ENCODE measurements at places on chromosomes 2 and 18. TPM values are rescaled to one million over a fixed set of nuclear protein-coding genes. Genes with fewer than 3 reads are reported as not detected.

GRCh38 chr2:33146102-33146501, 199.3 kb downstream of the LTBP1 start:
- DNase-seq, result no peak

DNA sequence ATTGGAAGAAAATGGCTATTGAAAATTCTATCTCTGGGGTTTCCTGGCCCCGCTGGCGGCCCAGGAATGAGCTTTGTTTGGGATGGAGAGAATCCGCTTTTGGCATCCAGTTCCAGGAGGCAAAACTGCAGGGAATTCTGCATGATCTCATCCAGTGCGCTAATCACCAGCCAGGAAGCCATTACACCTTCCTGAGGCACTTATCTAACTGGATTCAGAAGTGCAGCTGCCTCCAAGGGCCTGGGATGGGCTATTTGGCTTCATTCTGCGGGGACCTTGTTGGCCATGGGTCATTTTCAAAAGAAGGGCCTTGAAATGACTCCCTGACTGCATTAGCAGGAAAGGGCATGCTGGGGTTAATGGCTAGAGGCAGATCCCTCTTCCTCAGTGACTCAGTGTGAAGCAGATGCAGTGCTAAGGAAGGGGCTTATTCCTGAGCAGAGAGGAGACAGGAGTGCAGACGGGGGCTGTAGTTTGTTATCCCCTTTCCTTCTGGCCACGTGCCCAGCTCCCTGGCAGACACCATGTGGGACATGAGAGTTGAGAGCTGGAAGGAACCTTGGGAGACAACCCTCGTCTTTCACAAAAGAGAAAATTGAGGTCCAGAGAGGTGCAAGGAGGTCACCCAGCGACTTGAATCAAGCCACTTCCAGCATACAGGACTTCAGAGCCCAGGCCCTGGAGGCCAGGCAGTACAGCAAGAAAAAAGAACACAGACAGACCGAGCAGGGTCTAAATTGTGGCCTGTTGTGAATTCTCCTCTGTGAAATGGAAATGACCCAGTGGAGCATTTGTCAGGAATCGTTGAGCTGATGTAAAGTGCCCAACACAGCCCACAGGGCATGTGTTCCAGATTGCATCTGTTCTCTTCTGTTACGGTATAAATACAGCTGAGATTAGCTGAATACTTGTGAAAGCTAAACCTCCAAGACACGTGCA, 161.8 kb downstream of the PRKCE start:
- no peak for DNase-seq

DNA sequence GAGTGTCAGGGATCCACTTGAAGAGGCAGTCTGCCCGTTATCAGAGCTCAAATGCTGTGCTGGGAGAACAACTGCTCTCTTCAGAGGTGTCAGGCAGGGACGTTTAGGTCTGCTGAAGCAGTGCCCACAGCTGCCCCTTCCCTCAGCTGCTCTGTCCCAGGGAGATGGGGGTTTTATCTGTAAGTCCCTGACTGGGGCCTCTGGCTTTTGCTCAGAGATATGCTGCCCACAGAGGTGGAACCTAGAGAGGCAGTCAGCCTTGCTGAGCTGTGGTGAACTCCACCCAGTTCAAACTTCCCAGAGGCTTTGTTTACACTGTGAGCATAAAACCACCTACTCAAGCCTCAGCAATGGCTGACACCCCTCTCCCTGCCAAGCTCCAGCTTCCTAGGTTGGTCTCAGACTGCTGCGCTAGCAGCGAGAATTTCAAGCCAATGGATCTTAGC, 38.1 kb downstream of the PLEK start:
- peak; percentile 21 for DNase-seq

DNA sequence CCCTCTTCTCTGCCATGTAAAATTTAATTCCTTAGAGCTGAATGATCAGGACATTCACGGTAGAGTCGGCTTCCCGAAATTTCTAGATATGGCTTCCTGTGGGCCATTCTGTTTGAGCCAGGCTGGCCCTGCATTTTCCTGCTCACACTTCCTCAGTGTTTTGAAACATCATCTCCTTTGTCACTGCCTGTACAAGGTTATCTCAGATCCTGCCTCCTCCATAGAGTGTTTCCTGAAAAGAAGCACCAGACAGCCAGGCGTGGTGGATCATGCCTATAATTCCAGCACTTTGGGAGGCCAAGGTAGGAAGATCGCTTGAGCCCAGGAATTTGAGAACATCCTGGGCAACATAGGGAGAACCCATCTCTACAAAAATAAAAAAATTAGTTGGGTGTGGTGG, 43.6 kb downstream of the GRHL1 start:
- no peak for DNase-seq

GRCh38 chr2:197809064-197809463, 4.7 kb downstream of the PLCL1 start:
- DNase-seq, result no peak

DNA sequence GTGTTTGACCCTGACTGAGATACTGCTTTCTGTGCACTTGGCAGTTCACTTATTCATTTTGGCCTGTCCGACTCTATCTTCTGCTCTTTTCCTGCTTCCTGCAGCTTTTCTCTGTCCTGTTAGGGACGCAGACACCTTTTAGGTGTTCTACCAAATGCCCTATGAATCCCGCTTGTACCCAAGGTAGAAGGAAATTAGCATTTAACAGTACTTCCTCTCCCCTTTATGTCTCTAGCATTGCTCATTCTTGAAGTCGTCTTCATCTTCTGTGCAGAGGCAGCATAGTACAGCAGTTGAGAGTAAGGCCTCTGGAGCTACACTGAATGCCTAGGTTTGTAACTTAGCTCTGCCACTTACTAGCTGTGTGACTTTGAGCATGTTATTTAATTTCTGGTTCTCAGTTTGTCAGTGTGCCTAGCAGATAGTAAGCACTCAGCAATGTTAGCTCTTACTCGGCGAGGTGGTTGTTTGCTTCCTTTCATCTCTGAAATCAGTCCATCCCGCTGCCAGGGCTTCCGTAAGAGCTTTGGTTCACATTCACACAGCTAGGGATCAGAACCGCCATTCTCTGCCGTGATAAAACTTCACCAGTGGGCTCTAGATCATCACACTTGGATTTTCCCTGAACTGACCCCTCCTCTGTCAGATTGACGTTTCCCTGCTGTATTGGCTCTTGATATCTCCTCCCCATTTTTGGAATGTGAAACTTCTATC, 1.4 kb downstream of the CCT7 start:
- DNase-seq, result no peak

DNA sequence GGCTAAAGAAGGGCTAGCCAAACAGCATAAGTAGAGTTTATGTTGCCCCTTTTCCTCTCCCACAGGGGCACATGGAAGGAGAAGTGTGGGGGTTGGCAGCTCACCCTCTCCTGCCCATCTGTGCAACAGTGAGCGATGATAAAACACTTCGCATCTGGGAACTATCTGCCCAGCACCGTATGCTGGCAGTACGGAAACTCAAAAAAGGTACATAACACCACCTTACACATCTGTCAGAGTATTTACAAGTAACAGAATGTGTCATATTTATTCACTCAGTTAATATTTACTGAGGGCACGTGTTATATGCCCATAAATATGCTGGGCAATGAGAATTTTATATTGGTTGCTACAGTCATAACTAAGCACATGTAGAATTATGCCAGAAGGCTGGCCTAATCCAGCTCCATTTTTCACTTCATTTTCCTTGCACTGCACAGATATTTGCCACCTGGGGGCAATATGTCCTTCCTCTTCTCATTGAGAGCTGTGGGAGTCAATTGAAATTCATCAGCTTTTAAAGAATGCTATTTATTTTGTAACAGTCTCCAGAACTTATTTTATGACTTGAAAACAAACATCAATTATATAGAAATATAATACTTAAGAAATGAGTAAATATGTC, 150.6 kb downstream of the RTN4 start:
- DNase-seq, result peak; percentile 13

DNA sequence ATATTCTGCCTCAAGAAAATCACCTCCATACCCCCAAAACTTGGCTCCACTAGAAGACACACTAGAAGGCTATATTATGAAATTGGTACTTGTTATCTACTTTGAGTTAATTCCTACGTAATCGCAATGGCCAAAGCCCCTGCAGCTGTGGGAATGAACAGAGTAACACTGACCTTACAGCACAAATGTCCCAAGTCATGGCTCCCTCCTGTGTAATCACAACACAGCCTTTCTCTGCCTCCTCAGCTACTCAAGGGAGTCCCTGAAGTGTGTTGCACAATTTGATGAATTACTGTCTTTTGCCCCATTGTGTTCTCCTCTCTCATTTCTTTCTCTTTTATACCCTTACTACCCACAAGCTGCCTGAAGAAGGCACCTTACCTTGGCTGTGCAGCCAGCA, 375.2 kb downstream of the ARHGAP15 start:
- DNase-seq, result no peak

The PRKAG3 gene
- total RNA-seq, result not detected

DNA sequence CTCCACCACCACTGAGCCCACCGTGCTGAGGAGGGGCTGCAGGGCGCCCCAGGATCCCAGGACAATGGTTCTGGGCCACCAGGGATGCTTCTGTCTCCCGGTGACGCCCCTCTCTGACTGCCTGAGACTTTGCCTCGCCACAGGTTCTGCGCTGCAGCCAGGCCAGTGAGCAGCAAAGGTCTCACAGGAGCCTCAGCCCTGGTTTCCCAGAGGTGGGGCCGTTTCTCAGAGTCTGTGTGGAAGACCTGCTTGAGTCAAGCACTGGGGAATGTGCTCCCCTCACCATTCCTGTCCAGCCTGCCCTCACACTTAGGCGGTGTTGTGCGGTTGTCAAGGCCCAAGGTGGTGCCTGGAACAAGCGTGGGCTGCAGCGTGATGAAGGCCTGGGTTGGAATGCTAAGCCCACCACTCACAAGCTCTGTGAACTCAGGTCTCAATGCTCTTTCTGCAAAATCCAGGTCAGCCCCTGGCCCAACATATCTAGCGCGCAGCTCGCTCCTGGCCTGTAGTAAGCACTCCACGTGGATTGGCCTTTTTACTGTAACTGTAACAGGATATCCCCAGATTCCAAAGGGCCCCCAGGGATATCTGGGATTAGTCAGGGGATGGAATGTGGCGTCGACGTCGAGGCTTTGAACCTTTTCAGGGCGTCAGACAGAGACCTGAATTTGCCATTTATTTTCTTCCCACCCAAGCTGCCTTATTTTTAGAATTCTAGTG, 47.6 kb downstream of the PLB1 start:
- DNase-seq, result no peak

DNA sequence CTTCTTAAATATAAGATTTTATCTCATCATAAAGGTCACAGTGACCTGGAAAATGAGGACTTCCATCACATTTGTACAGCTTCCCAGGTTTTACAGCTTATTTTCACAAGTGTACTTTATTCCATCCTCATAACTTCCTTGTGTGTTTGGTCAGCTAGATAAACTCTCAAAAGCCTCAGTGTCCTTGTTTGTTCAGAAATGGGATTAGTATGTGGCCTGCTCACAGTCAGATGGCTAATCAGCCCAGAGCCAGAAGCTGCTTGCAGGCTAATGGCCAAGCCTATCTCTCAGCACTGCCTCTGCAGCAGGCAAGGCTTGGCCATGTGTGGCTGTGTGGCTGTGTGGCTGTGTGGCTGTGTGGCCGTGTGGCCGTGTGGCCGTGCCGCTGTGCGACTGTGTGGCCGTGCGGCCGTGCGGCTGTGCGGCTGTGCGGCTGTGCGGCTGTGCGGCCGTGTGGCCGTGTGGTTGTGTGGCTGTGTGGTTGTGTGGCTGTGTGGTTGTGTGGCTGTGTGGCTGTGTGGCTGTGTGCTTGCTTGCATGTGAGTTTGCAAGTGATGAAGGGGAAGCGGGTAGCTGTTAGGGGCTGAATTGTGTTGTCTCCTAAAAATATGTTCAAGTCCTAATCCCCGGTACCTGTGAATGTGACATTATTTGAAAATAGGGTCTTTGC, 233.0 kb upstream of the TNP1 start:
- DNase-seq, result no peak

DNA sequence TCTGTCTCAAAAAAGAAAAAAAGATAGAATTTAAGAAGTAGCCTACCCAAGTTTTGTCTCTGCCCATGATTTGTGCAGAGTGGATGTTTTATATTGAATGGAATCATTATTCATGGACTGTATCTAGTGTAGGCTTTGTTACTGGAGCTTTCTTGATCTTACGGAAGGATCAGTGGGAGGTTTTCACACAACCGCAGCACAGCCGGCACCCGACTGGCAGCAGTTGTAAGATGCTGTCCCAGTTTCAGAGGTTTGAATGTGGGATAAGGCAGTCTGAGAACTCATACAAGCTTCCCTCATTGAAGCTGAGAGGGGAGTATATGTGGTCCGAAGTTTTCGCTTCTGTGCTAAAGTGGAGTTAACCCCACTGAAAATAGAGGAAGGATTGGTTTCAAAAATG, 19.7 kb upstream of the SAG start:
- no peak for DNase-seq

The SKOR2 gene
- total RNA-seq, result not detected

The TCF23 gene
- not detected for total RNA-seq

The CABYR gene
- 4.4 TPM for total RNA-seq

DNA sequence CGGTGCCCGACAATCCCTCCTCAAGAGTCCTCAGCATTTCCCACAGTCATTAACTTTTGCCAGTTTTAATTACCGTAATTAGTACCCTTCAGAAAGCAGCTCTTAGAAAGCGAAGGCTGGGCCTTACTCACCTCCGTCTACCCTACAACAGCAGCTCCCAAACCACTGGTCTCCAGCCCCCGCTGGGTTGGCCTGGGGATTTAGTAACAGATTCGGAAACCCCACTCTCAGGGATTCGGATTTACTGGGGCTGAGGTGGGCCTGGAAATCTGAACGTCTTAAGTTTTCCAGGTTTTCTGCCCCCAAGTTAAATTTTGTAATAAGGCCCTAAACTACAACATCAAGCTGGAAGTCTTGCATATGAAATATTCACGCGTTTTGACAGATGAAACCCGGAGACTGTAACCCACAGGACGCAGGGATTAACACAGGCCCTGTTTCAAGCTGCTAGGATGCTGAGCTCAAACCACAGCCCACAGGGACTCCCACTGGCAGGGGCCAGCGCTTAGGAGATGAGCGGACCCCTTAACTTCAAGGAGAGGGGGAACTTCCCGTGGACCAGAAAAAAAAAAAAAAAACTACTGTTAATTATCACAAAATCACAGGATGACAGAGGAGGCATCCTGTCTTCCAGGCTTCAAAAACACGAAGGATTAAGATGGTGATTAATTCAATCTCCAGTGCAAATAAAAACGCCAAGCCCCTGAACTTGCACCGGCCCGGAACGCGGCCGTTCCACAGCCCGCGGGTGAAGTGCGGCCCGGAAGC, 985 bp downstream of the ILKAP start:
- no peak for DNase-seq

GRCh38 chr2:83585250-83585649, 873.8 kb downstream of the SUCLG1 start:
- DNase-seq, result no peak

Data from thyroid gland (tissue), 4 donors.